ENCODE measurements at places on chromosomes 2 and 18.

DNA sequence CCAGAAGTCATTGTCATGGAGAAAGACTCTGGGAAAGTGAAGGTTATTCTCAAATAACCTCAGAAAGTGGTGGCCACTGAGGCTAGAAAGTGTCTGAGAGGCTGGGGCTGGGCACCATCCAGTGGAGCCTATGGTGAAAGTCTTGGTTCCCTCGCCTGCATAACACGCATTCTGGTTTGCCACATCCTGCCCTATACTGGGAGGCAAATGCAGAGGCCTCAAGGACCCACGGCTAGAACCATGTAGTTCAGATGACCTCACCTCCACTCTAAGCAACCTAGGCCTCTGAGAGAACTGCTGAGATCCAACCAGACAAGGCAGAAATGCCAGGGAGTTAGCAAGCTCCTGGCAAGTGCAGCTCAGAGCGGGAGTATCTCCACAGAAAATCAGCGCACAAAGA lies 5.1 kb downstream of the ITGB6 start:
- DNase-seq: no peak

GRCh38 chr18:78390348-78390951 lies 589.2 kb upstream of the SALL3 start:
- DNase-seq: no peak

DNA sequence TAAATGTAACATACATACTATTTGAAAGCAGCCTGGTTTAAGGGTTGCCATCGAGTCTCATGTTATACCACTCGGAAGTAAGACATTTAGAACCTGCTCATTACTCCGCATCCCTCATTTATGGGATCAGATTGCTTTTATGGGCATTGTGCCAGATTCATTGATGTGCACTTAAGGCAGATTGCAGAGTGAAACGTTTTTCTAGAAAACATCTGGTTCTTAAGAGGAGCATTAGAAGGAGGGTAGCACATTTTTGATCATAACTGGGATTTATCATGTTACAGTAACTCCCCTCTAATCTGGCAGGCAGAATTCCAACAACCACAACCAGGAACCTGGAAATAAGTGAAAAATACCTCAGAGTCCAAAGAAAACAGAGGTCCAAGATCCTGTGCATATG lies 74.2 kb upstream of the GALNT3 start:
- no peak for DNase-seq

DNA sequence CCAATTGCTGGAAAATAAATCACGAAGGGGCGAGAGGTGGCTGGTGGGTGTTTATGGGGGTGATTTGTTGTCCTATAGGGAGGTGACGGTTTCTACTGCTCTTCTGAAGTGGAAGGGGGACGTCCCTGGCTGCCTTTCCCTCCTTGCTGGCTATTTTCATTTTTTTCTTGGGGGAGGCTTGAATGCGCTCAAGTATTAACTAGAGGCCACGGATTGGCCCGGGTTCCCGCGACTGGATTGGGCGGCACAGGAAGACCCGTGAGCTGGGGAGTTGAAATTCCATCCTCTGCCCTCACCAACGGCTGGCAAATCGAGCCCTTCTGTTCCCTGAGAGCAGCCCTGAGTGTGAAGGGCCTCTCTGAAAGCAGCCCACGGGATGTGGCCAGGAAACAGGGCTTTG lies 176.5 kb upstream of the SPRED2 start:
- no peak for DNase-seq

DNA sequence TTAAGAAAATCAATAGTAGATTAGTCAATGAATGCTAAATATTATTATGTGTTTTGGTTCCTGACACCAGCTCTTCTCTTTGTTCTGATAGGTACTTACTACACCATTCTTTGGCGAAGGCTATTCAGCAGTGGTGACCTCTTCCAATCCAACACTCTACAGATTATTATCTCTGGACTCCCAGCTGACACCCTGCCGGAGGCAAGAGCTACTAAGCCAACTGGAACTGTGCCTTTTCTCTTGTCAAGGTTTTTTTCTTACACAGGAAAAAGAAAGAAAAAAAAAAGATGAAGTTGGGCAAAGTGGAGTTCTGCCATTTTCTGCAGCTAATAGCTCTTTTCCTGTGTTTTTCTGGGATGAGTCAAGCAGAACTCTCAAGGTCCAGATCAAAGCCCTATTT lies 11.7 kb downstream of the CDH7 start:
- DNase-seq: no peak

GRCh38 chr2:228503731-228504130 lies 322.2 kb upstream of the SPHKAP start:
- no peak for DNase-seq

GRCh38 chr2:240391111-240392051 lies 44.1 kb upstream of the GPC1 start:
- DNase-seq: no peak

GRCh38 chr2:135756692-135757091 lies 15.0 kb downstream of the UBXN4 start:
- DNase-seq: no peak

- DNase-seq: no peak
Measured at GRCh38 chr2:3129867-3130266, 247.8 kb downstream of the EIPR1 start.

GRCh38 chr2:102736410-102737409 lies 25.1 kb upstream of the TMEM182 start:
- peak; percentile 82 for DNase-seq

DNA sequence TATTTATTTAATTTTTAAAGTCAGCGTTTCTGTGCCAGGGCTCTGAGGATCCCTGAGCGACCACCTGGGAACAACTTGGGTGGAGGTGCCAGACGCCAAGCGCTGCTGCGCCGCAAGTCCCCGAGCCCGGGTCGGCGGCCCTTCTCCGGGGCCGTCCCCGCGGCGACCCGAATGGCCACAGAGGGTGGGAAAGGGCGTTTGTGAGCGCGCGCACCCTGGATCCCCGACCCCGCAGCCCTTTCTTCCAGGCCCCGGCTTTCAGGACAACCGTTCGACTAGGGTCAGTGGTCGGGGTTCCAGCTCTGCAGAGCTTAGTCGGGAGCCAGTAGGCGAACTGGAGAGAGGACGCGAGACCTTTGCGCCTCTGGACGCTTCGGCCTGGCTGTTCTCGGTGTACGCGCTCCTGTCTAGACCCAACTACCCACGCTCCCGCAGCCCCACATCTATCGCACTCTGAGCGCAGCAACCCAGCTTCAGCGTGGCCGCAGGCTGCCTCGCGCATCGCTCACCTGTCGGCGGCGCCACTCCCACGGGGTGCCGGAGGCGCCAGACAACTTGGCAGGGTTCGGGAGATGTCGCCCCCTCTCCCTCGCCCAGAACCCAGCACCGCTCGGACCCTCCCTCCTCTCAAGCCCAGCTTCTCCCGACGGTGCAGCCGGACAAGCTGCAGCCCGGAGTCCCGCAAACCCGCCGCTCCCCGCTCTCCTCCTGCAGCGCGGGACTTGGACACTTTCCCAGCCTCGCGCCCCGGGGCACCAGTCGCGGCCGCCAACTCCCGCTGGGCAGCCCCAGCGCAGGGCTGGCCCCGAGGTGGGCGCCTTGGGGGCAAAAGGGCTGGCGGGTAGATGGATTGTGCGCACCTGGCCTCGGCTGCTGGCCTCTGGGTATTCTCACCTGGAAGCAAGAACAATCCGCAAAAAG lies 758 bp downstream of the LYPD1 start:
- DNase-seq: no peak

GRCh38 chr2:5798084-5798483 lies 105.9 kb downstream of the SOX11 start:
- DNase-seq: no peak

- no peak for DNase-seq
Measured at GRCh38 chr2:2662037-2662846, 331.2 kb upstream of the MYT1L start.

GRCh38 chr2:106701203-106702022 lies 184.6 kb downstream of the ST6GAL2 start:
- no peak for DNase-seq

GRCh38 chr2:105325389-105325963 lies 4.1 kb downstream of the TGFBRAP1 start:
- DNase-seq: no peak

GRCh38 chr2:68750592-68751396 lies 16.2 kb downstream of the ARHGAP25 start:
- no peak for DNase-seq

GRCh38 chr2:126858436-126858835 lies 40.3 kb upstream of the TEX51 start:
- no peak for DNase-seq

- DNase-seq: no peak
Measured at GRCh38 chr2:8101614-8102277, 580.1 kb upstream of the ID2 start.

GRCh38 chr2:179340678-179341077 lies 76.0 kb upstream of the SESTD1 start:
- peak; percentile 7 for DNase-seq

DNA sequence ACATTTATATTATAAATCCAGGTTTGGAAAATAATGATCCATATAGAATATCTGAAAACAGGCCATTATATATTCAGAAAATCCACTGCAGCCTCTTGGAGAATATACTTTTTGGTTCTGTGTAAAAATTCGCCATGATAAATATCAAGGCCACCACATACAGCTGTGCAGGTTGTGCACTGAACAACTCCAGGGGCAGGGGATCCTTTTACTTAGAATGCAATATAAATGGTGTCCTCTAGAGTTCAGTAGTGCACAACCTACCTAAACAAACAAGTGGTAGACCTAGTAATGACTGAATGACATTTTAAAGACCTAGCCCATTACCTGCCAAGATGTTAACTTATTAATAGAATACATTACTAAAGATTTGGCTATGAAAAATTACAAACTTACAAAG lies 22.4 kb downstream of the MOGAT1 start:
- DNase-seq: no peak

DNA sequence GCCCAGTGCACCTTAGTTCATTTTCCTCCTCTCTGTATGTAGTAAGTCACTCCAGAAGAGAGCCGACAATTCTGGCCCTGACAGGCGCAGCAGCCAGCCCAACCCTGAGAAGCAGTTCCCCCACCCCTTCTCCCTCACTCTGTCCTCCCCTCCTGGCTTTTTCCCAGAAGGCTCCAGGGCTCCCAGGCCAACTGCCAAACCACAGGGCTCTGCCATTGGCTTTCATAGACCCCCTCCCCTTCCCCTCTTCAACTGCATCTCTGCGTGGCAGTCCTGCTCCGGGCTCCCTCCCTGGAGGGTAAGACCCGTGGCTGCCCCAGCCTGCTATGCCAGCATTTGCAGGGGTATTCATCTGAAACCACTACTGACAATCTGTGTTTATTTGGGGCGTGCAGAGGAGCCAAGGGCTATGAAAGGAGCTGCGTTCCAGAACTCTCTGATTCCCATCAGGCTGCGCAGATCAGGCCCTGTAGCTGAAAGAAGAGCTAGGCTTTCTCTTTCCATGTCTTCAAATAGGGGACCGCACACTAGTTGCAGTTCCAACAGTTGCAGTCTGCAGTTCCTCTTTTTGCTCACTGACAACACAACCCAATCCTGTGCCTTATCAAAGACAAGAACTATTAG lies 388.6 kb upstream of the TNP1 start:
- DNase-seq: no peak

DNA sequence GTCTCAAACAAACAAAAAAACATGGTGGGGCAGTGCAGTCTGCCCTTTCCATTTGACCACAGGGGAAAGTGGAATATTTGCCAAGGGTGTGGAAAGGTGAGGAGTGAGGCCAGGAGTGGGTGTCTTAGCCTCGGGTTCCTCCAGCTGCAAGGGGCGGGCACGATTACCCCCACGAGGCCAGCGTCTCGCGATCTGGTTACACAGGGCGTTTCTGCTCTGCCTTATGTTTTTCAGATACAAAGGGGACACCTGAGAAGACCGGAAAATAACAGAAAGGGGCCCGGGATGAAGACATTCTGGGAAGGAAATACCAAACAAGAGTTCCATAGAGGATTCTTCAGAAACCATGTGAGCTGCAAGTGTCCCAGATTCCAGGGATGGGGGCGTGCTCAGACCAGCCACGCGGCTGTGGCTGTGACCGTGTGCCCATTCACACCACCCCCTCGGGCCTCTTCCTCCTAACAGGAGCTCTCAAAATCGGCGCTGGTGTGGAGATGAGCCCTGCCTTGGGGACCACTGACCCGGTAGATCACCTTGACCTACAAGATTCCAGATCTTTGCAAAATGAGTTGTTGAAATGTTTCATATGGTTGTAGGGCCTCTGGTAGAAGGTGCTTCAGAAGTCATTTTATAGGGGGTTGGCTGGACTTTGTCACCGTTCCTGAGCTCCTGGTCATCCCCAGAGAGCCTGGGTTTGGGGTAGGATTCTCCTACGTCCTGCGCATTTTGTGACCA lies 34.2 kb downstream of the FAM178B start:
- no peak for DNase-seq

- DNase-seq: peak; percentile 26
Measured at GRCh38 chr18:24397131-24397693, 412 bp downstream of the OSBPL1A start.

- DNase-seq: no peak
Measured at GRCh38 chr18:4412286-4412685, 42.8 kb downstream of the DLGAP1 start.

GRCh38 chr2:17672583-17673317 lies 80.9 kb downstream of the SMC6 start:
- DNase-seq: no peak

DNA sequence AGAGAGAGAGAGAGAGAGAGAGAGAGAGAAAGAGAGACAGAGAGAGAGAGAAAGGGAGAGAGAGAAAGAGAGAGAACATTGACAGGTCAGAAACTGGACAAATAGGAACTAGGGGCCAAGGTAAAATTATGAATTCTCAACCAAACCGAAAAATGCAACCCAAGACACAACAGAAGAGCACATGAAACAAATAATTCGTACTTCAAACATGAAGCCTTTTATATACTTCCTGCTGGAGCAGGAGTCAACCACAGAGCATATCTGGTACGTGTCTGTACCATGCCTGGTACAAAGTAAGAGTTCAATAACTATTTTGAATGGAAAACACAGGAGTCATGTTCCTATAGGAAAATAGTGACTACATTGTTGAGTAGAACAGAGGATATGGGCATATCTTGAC lies 6.5 kb upstream of the VPS54 start:
- DNase-seq: peak; percentile 42

DNA sequence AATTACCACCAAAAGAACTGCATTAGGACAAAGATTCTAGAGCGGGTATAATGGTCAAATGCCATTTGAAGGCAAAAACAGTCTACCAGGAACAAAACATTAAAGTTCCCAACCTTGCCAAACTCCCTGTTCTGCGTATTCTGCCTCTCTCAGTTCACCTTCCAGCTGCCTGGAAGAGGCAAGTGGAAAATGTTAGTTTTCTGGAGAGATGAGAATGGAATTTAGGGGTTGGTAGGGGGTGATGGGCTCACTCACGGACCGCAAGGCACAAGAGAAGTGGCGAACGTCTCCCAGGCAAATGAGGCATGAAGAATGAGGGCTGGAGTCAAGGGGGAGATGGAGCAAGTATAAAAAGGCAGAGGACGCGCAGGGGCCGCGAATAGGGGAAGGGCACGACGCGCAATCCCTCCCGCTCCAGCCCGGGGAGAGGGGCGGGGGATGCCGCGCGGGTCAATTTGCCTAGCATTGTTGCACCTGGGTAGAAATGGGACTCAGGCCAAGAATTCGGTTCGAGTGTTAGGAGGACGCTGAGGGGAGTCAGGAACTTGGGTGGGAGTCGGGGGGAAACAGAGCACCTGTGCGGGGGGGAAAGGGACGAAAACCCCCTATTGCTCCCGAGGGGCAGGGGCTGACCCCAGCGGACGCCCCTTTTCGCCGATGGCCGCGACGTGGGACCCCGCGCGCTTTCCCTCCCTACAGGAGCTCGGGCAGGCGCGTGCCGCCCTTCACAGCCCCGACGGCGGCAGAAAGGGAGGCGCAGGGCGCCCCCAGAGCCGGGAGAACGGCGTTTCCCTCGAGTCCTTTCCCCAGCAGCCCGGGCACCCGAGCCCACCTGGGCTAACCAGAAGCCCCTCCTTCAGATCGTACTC lies 573 bp downstream of the PAIP2B start:
- DNase-seq: peak; percentile 22

- no peak for DNase-seq
Measured at GRCh38 chr2:120541553-120541932, 194.1 kb upstream of the GLI2 start.
